ENCODE measurements at places on chromosomes 5 and 9.

GRCh38 chr5:178677429-178677828, 50.6 kb upstream of the CLK4 start:
- H3K4me3 ChIP-seq = no peak overlapping the region
- no peak for DNase-seq
- H3K36me3 ChIP-seq = no peaks in the 10 kb centered on the region
- H3K27me3 ChIP-seq = no peaks in the 10 kb centered on the region
- no peak overlapping the region for H3K27ac ChIP-seq
- H3K4me1 ChIP-seq = no peaks in the 10 kb centered on the region

DNA sequence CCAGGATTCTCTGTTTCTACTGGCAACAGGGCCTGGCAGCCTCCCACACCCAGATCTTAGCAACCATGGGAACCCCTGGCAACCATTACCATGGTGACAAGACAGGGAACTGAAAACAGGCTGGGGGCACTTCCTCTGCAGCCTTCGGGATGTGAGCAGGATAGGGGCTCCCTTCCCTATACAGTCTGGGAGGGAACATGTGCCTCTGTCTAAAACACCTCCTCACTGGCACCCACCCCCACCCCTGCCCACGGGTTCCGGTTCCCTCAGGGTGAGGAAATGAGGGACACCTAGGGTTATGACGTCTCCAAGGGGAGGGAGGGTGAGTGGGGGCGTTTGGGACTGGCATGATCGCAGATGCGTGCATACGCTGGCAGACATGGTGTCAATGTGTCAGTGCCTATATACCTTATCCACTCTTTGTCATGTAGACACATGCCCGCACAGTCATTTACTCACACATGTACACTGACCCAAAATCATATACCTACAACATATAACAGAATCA, 3.0 kb upstream of the DNAJB5 start:
- H3K27me3 ChIP-seq = peaks cover 6% of the 10 kb centered on the region
- peak; percentile 40 for DNase-seq
- peaks cover 57% of the 10 kb centered on the region for H3K4me1 ChIP-seq
- H3K4me3 ChIP-seq = no peak overlapping the region
- H3K36me3 ChIP-seq = no peaks in the 10 kb centered on the region

GRCh38 chr9:92094655-92095054, 20.6 kb downstream of the SPTLC1 start:
- no peak for DNase-seq
- H3K36me3 ChIP-seq = peaks cover 25% of the 10 kb centered on the region
- peak overlapping the region; percentile 7 for H3K27ac ChIP-seq
- H3K4me1 ChIP-seq = peaks cover 16% of the 10 kb centered on the region
- no peaks in the 10 kb centered on the region for H3K27me3 ChIP-seq

- H3K4me3 ChIP-seq = no peak overlapping the region
- H3K36me3 ChIP-seq = no peaks in the 10 kb centered on the region
- no peak for DNase-seq
- H3K27me3 ChIP-seq = peaks cover 10% of the 10 kb centered on the region
- H3K27ac ChIP-seq = no peak overlapping the region
- H3K4me1 ChIP-seq = no peaks in the 10 kb centered on the region
Measured at GRCh38 chr5:130874861-130875417, 290.1 kb downstream of the HINT1 start.

DNA sequence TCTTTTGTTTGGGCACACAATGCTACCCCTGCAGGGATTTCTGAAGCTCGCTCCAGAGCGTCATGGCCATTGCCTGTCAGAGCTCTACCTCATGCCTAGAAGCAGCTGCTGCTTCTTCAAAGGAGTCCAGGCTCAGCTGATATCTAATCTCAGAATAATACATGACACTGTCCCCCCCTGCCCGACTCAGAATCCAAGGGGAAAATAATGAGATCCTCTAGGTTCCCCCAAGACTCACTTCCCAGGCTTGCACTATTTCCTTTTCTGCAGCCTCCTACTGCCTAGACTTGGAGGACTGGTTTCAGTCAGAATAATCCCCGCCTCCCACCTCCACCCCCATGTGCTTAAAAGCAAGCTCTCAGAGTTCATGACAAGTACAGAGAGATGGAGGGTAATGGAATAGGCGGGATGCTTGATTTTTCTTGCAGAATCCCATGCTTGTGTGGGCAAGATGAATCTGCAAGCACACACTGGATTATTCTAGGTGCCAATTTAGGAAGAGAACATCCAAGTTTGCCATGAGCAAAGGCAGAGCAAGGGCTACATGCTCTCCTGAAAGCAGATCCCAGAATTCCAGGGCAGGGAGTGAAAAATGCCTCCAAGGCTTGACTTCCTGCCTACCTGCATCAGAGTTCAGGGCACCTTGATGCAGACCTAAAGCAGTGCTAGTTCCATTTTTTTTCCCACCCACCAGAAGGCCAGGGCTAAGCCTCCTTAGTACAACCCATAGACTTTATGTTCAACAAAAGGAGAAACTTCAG, 97.4 kb upstream of the IFNK start:
- DNase-seq = no peak
- H3K4me1 ChIP-seq = peaks cover 49% of the 10 kb centered on the region
- no peak overlapping the region for H3K27ac ChIP-seq
- H3K4me3 ChIP-seq = no peak overlapping the region

GRCh38 chr5:168209997-168210396, 81.4 kb upstream of the WWC1 start:
- H3K36me3 ChIP-seq = no peaks in the 10 kb centered on the region
- no peak overlapping the region for H3K4me3 ChIP-seq
- no peak for DNase-seq
- H3K27me3 ChIP-seq = peaks cover 9% of the 10 kb centered on the region

- peaks cover 19% of the 10 kb centered on the region for H3K27me3 ChIP-seq
- no peak overlapping the region for H3K4me3 ChIP-seq
- no peak for DNase-seq
Measured at GRCh38 chr9:38405785-38406184, 13.3 kb downstream of the ALDH1B1 start.

DNA sequence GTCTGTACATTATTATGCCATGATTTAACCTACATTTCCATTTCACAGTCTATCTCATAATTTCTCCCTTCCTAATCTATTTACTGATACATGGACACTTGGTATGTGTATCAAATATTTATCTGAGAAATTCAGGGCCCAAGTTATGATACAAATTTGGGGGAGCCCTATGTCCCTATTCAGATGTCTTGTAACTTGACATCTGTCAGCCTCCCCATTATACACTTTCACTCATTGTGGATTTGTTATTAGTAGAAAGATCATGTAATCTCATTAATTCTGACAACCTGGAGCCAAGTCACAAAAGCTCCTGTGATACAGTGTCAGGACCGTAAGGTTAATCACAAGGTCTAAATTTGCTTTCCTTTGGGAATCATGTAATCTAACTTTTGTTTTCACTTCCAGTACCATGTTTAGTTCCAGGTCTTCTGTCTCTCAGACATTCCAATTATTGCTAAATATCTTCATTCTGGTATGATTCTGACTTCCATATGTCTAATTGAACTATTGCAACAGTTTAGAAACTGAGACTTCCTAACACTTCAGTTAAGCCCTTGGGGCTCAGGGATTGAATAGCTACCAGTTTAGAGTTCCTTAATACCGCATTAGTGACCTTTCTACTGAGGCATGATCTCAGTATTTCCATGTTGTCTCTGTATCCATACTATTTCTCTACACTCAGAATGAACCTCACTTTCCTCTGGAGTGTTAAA, 182.9 kb upstream of the NUDT12 start:
- no peaks in the 10 kb centered on the region for H3K4me1 ChIP-seq
- no peaks in the 10 kb centered on the region for H3K27me3 ChIP-seq
- no peak overlapping the region for H3K27ac ChIP-seq
- H3K36me3 ChIP-seq = no peaks in the 10 kb centered on the region

DNA sequence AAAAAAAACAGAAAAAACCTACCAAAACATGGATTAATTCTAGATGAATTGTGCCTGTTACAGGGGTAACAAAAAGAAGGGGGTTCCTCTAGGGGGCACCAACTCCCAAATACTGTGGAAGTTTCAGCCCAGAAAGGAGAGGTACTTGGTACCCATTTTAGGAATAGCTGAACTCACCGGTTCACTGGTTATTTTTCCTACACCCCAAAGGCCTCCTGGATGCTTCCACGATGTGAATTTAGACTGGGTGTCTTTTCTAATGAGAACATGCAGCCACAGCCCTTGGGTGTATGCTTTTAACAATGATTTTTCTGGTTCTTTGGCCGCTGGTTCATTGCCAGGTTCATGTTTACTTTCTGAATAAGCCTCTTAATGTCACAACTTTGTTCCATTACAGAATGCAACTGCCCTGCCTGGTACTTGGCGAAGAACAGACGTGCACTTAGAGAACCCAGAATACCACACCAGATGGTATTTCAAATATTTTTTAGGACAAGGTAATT, 46.7 kb downstream of the GARNL3 start:
- H3K27ac ChIP-seq = no peak overlapping the region
- no peaks in the 10 kb centered on the region for H3K4me1 ChIP-seq
- H3K27me3 ChIP-seq = no peaks in the 10 kb centered on the region
- peaks cover 7% of the 10 kb centered on the region for H3K36me3 ChIP-seq
- H3K4me3 ChIP-seq = no peak overlapping the region

DNA sequence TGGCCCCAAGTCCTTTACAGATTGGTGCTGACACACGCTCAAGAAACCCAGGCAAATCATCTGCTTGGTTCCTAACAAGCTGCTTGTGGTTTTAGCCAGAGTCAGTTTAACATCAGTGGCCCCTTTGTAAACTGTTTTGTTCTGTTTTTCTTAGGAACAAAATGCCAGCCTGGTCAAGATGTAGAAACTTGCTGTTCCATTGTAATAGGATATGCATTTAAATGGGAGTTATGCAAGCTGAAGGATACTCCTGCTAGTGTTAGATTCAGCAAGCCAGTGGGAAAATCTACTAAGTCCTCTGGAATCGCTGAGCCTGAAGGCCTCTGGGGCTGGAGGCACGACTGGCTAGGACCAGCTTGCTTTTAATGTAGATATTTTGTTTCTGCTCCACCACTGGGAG, 391.1 kb downstream of the TLE4 start:
- DNase-seq = no peak
- no peaks in the 10 kb centered on the region for H3K36me3 ChIP-seq
- H3K27ac ChIP-seq = no peak overlapping the region
- H3K27me3 ChIP-seq = no peaks in the 10 kb centered on the region
- no peak overlapping the region for H3K4me3 ChIP-seq

DNA sequence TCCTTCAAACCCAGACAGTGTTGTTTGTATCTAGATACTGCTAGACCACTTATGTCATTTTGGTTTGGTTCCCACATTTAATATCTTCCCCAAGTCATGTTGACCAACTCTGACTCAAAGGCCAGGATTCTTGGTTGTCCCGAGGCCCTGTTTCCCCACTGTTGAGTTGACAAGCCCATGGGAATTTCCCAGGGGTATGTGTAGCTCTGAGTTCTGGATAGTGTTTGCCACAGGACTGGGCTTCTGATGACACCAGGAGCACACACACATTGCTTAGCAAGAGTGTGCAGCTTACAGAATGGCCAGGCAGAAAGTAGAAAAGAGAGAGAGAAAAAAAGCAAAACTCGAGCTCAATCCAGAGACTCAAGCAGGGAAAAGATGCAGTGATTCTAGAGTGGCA, 214.4 kb downstream of the NXNL2 start:
- peaks cover 7% of the 10 kb centered on the region for H3K27me3 ChIP-seq
- H3K4me3 ChIP-seq = no peak overlapping the region
- DNase-seq = no peak

DNA sequence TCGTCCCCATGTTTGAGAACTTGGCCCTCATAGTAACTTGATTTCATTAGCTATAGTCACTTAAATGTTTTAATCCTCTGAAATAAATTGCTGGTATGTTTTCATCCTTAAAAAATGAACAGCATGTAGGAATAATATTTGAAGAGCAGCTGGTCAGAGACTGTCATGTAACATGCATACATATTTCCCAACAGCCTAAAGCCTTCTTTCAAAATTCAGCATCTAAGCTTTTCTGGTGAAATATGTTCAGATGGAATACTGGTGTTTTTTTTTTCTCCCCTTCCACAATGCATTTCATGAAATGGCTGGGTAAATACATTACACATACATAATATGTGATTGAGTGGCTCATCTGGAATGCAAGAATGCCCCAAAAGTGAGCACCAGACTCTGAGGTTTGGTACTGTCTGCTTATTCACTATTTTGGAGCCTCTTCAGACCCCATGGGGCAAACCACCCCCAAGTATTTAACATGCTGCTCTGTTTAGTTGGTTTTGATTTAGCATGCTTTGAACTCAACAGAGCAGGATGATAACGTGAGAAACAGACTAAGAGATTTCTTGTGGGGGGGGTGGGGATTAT, 94.0 kb downstream of the SMARCA2 start:
- no peak for DNase-seq
- H3K27ac ChIP-seq = peak overlapping the region; percentile 17
- no peaks in the 10 kb centered on the region for H3K4me1 ChIP-seq
- peaks cover 41% of the 10 kb centered on the region for H3K36me3 ChIP-seq
- H3K4me3 ChIP-seq = no peak overlapping the region
- H3K27me3 ChIP-seq = no peaks in the 10 kb centered on the region

DNA sequence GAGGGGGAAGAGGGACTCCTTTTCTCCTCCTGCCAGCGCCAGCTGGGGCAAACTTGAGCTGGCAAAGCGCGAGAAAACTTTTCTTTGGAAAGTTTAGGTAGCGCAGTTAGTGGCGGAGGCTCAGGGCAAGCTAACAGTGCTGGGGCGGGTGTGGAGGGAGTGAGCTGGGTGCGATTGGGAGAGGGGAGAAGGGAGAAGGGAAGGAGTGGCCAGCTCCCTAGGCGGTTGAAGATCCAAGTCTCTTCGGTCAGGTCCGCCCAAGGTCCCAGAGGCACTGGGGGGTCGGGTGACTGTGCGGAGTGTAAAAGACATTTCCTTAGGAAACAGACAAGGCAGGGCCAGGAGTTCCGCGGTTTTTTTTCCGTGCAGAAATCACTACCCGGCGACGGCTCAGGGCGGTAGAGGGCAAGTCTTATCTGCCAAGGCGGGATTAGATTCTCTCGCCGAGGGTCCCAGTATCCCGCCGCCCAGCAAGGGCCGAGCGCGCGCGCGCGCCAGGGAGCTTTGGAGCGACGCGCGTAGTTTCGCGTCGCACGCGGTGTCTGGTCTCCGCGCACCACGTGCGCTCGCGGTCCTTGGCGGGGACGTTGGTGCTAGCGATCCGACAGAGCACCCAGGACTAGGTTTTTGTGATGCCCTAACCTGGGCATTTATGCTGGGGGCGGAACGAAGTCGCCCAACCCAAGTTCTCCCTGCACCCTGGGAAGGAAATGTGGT, 33.6 kb upstream of the NFIB start:
- no peaks in the 10 kb centered on the region for H3K36me3 ChIP-seq
- H3K4me1 ChIP-seq = peaks cover 3% of the 10 kb centered on the region
- H3K27ac ChIP-seq = no peak overlapping the region
- DNase-seq = no peak
